Skin of body (tissue), 3 donors: ENCODE measurements at places on chromosomes 11 and 22.

DNA sequence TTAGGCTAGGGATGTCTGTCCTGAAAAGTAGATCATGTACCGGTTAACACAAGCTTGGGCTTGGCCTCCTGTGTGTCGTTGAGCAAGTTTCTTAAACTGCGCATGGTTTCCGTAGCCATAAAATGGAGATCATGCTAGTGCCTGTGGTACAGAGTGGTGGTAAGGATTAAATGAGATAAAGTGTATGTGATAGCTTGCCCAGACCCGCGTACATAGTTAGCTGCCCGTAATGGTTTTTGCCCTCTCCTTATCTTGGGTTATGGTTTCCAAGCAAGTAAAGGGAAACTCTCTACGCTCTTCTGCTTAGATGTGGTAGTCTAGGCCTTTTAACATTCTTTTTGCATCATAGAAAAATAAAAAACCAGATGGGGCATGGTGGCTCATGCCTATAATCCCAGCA lies 11.0 kb upstream of the PTPRJ start:
- no peak for DNase-seq

DNA sequence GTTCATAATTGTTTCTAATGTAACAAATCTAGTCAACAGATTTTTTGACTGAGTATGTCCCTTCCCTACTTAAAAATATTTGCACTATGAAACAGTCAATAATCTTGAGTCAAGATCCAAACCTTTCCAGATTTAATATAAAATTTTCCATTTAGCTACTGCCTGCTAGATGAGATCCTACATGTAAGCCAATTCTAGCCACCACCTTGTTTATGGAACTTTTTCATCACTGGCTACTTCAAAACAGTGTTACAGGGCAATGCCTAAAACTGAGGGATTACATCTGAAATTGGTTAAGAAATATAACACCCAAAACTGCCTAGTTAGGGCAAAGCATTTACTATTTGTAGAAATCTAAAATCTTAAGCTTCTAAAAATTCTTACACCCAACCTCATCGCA lies 10.5 kb upstream of the FUT4 start:
- DNase-seq = peak; percentile 7

DNA sequence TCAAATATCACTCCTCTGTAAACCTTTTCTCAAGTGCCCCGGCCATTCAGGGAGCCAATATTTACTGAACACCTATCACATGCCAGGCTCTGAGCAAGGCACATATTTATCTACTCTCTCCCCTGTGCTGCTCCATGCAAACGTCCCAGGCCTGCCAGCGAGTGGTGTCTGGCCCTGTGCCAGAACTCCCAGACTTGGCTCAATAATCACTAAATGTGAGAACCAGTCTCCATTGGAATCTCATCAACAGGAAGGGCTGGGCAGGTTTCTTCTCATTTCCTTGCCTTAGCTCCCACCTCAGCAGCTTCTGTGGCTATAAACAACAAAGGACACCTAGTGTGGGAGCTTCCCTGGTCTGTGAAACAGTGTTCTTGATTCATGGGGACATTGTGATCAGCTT lies 21.7 kb downstream of the RASSF10 start:
- DNase-seq = no peak

GRCh38 chr11:47967577-47968525 lies 12.5 kb upstream of the PTPRJ start:
- DNase-seq = no peak

DNA sequence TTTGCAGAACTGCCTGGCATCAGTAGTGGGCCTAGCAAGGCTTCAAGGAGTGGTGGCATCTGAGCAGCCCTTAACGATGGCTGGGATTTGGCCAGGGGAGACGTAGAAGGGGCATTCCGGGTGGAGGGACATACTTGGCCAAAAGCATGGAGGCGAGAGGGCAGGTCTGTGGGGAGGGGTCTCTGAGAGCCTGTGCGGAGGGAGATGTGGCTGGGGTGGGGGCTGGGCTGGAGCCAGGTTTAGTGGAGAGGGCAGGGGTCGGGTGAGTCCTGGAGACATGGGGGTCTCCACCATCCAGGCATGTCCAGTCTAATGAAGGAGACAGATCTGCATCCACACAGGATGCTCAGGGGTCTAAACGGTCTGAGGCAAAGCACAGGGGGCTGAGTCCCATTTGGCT lies 34.4 kb upstream of the WNT11 start:
- no peak for DNase-seq

GRCh38 chr11:45772449-45772774 lies 32.5 kb upstream of the SLC35C1 start:
- no peak for DNase-seq

GRCh38 chr22:50572965-50573364 lies 5.3 kb downstream of the CPT1B start:
- DNase-seq = no peak

DNA sequence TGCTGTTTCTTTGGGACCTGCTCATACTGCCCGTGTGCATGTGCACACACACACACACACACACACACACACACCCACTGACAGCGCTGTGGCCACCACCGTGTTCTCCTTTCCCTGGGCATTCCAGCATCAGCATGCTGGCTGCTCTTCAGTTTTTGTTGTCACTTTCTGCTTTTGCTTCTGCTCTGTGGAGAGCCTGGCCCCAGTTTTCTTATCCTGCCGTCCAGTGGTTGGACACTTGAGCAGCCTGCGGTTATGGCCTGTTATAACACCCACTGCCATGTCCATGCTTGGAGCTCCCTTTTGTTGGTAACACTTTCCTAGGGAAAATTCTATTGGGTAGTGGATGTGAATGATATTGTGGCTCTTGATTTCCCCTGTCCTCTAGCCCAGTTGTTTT lies 83.6 kb downstream of the OSBP2 start:
- no peak for DNase-seq

DNA sequence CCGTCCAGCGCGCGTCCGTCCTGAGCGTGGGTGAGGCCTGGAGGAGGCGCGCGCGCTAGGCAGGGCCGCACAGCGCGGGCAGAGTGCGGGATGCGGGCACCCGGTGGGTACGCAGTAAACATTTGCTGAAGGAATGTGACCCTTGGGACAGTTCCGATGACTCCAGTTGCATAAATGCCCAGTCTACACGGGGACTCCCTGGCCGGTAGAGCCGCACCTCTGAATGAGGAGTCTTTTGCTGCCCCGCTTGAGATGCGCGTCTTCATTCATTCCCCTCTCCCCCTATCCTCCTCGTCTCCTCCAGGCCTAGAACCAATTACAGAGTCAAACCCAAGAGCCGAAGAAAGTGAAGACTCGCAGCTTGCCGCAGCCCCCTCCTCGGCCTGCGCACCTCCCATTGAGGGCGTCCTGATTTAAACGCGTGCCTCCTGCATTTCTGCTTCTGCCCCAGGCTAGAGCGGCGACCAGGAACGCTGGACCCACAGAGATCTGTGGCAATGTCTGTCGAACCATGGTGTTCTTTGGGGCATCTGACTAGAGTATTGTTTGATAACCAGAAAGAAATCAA lies 729 bp upstream of the CHKB start:
- DNase-seq = peak; percentile 45

DNA sequence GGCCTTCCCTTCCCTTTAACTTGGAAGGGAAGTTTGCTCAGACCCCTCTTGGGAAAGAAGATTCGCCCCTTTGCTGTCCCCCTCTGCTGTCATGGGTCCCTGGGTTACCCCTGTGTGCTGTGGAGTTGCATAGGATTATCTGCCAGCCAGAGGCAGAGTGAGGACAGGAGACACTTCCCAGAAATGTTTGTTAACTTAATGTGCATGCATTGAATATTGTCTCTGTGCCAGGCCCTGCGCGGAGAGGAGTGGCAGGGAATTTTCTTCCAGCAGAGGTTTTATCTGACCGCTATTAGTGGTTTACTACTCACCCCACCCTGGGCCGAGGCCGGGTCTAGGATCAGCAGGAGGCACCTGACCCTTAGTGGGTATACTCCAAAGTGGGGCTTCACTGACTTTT lies 894.8 kb downstream of the TBC1D22A start:
- DNase-seq = no peak

DNA sequence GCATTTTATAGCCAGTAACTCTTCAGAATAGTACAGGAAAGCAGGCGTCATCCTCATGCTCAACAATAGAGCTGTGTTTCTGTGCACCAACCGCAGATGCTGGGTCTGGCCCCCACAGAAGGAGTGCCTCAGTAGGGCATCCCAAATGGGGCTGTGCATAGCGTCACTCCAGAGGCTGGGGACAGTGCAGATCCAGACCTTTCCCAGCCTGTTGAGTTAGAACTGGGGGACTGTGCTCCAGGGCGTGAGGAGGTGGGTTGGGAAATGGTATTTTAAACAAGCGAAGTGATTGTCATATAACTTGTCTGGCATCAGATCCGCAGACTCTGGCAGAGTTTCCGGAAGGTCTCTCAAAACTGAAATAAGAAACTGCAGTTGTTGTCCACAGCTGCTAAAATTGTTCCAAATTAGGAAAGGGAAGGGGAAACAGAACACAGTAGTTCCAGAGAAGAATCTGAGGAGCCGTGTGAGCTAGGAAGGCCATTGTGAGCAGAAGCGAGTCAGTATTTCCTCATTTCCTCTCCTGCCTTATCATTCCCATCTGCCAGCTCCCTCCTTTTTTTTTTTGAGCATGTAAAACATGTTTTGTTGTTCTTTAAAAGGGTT lies 52.2 kb downstream of the JAM3 start:
- DNase-seq = peak; percentile 83

- DNase-seq = no peak
These were observed 31.2 kb upstream of the MUC5AC start for GRCh38 chr11:1126491-1126926.

- no peak for DNase-seq
These were observed 386.7 kb downstream of the TBC1D22A start for GRCh38 chr22:47148956-47149728.

- DNase-seq = no peak
These were observed 57.9 kb downstream of the TRIM29 start for GRCh38 chr11:120079750-120080610.

DNA sequence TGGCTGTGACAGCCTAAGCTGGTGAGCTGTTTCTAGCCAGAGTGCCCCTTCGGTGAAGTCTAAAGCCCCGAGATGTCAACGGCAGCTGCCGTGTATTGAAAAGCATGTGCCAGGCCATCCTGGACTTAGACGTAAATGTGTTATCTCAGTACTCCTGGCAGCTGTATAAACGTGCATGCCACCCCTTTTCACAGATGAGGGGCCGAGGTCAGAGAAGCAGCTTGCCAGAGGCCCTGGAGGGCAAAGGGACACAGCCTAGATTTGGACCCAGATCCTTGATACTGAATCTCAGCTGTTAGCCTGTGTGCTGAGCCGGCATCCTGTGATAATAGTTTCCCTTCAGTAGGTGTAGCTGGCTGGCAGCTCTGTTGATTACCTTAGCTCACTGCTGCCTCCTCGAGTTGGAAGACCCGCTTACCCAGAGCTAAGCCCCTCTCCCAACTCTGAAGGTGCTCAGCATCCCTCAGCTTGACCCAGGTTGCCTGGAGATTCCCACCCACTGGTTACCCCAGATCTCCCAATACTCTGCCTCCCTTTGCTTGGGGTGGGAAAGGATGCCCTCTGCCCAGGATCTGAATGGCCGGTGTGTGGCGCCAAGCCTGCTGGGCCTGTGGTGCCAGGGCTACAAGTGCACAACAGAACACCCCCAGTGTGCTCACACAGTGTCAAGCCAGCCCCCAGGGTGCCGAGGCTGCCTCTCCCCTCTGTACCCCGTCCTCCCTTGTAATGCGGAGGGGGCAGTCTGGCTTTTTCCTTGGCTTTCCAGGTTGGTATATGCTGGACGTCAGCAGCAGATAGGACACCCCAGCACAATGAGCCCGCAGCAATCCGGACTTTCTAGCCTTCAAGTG lies 59.8 kb upstream of the WNT7B start:
- DNase-seq = no peak

GRCh38 chr11:21446939-21447590 lies 745.8 kb upstream of the ANO5 start:
- no peak for DNase-seq

GRCh38 chr11:97890466-97890865 lies 1130.3 kb upstream of the CNTN5 start:
- DNase-seq = no peak

DNA sequence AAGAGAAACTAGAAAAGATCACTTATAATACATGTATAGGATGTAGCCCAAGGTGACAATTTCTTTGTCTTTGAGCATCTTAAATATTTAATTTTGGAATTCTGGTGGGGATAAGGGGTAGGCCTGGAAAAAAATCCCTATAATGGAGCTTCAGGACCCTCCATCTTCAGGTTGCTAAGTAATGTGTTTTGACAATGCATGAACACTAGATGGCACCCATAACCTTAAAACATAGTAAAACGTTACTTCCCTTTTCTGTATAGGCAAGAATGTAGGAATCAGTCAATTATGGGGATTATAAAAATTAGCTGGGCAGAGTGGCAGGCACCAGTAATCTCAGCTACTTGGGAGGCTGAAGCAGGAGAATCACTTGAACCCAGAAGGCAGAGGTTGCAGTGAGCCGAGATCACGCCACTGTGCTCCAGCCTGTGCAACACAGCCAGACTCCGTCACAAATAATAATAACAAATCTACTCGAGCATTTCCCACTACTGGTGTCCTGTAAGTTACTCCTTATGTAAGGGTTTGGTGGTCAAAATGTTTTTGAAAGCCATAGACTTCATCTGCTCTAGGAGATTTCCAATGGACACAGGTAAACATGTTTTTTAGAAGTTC lies 541.9 kb upstream of the CCDC90B start:
- DNase-seq = no peak

GRCh38 chr11:8247312-8247711 lies 16.4 kb downstream of the LMO1 start:
- no peak for DNase-seq

DNA sequence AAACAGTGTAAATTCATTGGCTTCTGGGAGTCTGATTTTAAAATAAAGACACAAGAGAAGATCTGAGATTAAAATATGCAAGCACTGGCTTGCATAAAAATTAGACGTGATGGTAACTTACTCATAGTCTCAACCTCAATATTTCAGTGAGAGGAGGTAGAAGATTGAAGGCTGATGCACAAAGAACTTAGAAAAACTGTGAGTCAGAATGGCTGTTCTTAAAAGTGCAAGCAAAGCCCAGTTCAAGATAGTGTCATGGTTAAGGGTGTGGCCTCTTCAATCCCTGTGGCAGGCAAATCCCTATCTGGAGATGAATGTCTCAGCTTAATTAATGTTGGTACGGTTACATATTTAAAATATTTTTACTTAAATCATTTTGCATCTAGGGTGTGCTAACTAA lies 33.6 kb upstream of the FIBIN start:
- no peak for DNase-seq

- no peak for DNase-seq
These were observed 44.3 kb downstream of the TBC1D22A start for GRCh38 chr22:46806794-46807193.

DNA sequence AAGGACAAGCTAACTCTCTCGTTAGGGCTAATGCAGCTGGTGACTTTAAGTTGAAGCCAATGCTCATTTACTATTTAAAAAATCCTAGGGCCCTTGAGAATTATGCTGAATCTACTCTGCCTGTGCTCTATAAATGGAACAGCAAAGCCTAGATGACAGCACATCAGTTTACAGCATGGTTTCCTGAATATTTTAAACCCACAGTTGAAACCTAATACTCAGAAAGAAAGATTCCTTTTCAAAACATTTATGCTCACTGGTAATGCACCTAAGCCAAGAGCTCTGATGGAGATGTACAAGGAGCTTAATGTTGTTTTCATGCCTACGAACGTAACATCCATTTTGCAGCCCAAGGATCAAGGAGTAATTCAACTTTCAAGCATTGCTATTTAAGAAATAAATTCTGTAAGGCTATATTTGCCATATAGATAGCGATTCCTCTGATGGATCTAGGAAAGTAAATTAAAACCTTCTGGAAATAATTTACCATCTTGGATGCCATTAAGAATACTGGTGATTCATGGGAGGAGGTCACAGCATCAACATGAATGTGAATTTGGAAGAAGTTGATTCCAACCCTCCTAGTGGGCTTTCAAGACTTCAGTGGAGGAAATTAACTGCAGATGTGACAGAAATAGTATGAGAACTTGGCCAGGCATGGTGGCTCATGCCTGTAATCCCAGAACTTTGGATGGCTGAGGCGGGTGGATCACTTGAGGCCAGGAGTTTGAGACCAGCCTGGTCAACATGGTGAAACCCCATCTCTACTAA lies 14.5 kb downstream of the XNDC1N start:
- DNase-seq = no peak
